Stimulated activated CD4-positive, alpha-beta T cell treated with anti-CD3 and anti-CD28 coated beads, Interleukin-12 subunit alpha, Interleukin-12 subunit beta, amount 100 ng/mL, for 4 hours (primary cell): ENCODE measurements at places on chromosomes 1 and 21.
A peak's percentile ranks its signal among the peaks of the same experiment; 100 is the strongest.

DNA sequence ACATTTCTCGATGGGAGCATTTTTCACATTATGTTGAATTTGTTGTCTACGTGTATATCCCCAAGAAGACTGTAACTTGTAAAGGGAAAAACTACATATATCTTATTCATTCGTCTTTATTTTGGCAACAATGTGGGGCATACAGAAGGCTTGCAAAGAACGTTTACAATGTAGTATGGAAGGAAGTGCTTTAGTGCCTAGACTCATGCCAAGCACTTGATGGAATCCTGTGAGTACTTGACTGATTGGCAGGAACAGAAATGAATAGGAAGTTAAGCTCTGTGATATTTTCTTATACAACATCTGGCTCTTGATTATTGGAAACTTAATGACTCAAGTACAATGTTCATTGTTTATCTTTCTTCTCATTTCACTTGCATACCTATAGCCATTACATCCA is 284.4 kb downstream of the LRRC7 start:
- DNase-seq, result no peak

- no peak for DNase-seq
Observed at GRCh38 chr1:29417147-29417858, 181.0 kb downstream of the PTPRU start.

GRCh38 chr1:52296345-52296744 is 69.7 kb downstream of the CC2D1B start:
- no peak for DNase-seq

- DNase-seq, result no peak
Observed at GRCh38 chr1:162676087-162676486, 43.8 kb downstream of the DDR2 start.

DNA sequence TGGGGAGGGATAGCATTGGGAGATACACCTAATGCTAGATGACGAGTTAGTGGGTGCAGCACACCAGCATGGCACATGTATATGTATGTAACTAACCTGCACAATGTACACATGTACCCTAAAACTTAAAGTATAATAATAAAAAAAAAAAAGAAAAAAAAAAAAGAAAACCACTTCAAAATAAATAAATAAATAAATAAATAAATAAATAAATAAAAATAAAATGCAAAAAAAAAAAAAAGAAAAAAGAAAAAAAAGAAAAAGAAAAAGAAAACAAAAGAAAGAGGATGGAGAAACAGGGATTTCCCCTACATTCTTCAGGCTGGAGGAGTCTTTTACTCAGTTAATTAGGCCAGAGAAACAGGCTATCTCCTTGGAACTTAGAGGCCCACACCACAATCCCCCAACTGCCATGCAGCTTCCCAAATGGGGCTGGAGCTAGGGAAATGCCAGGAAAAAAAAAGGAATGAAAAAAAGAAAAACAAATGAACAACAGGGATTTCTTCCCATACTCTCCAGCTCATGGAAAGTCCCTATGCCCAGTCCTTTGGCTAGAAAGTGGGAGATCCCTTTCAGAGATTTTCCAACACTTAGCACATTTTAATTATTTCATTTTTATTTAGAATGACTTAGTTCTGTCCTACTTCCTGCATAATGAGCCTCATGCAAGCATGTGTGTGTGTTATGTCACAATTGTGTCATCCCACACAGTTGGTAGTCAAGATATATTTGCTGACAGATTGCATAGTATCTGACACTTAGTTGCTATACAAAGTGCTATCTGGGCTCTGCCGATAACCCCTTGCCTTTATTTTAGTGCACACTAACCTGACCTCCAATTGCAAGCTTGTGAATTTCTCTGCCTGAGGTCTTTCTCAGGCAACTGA is 486.4 kb downstream of the PLPP3 start:
- no peak for DNase-seq

- DNase-seq, result no peak
Observed at GRCh38 chr1:36446271-36446670, 4.0 kb downstream of the OSCP1 start.

GRCh38 chr1:46652321-46653100 is 15.7 kb downstream of the ATPAF1 start:
- DNase-seq, result no peak

DNA sequence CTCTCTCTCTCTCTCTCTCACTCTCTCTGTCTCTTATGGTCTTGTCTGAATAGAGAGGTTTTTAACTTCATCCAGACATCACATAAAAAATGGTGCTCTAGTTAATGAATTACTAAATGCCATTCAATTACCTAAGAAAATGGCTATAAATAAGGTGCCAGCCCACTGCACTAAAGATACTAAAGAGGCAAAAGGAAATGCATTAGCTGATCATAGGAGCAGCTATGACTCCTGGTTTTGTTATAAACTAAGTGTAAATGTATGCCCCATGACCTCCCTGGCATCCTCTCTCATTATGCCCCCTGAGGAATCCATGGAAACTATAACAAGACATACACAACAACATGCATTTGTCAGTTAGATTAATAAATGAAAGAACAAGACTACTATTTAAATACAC is 57.5 kb upstream of the PDC start:
- no peak for DNase-seq

GRCh38 chr1:112714313-112715263 is 544 bp downstream of the PPM1J start:
- DNase-seq, result no peak

DNA sequence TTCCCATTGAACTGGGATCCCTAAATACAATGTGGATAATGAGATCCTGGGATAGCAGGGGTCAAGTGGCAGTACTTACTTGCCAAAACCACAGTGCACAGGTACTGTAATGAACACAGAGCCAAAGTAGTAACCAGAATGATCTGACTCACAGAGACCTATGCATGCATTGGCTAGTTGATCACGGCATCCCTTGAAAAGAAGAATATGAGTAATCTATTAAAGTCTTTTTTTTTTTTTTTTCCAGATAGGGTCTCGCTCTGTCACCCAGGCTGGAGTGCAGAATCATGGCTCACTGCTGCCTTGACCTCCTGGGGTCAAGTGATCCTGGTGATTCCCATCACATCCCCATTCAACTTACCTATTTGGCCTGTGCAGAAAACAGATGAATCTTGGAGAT is 29.4 kb upstream of the EIF4G3 start:
- DNase-seq, result no peak

GRCh38 chr1:222627232-222627631 is 9.3 kb downstream of the MIA3 start:
- no peak for DNase-seq

DNA sequence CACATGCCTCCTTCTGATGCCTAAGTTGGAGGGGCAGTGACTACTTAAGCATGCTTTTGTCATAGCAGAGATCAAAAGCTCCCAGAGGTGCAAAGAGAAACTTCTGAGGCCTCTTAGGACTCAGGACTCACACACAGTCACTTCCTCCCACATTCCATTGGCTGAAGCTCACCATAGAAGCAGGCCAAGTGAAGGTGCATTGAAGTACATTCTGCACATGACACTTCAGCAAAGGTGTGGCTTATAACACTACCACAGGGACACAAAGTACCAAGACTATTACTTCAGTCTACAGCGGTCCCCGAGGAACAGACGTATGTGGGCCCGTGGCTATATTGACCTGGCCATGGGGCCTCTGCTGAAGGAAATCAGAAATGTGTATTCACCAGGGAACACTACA is 2.5 kb upstream of the POGK start:
- DNase-seq, result no peak

DNA sequence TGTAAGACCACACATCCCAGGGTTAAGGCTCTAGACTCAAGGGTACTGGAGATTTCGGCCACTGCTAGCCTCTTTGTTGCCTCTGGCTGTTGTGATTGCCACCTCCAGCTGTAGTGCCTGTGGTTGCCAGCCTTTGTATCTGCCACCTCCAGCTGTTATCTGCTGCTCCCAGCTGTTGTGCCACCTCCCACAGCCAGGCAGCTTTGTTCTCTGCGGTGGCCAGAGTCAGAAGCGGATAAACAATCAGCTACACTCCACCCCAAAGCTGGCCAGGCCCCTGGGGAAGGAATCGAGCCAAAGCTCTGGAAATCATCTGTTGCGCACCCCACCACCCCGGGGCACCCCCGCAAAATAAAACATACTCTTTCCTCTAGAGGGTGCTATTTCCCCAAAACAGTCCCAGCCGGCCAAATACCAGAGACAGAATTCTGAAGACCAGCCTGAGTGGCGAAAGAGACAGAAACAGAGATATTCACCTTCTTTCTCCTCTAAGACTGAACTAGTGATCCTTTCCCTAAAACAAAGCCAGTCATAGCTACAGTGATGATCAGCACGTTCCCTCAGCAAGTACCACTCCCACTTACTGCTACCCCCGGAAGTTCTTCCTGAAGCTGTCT is 14.8 kb upstream of the PIGM start:
- no peak for DNase-seq

DNA sequence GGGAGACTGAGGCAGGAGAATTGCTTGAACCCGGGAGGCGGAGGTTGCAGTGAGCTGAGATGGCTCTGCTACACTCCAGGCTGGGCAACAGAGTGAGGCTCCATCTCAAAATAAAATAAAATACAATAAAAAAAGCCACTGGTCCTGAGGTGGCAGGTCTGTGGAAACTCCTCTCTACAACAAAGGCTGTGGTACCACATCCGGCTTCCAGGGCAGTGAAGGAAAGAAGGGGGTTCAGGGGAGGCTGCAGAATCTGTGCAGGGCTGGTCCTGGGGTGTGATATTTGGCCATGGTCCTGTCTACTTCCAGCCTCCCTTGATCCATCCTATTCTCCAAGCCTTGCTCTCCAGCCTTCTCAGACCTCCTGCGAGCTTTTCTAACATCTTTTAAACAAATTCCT is 731 bp upstream of the ZNF683 start:
- no peak for DNase-seq

- DNase-seq, result no peak
Observed at GRCh38 chr21:21851657-21852056, 853.4 kb downstream of the NCAM2 start.

DNA sequence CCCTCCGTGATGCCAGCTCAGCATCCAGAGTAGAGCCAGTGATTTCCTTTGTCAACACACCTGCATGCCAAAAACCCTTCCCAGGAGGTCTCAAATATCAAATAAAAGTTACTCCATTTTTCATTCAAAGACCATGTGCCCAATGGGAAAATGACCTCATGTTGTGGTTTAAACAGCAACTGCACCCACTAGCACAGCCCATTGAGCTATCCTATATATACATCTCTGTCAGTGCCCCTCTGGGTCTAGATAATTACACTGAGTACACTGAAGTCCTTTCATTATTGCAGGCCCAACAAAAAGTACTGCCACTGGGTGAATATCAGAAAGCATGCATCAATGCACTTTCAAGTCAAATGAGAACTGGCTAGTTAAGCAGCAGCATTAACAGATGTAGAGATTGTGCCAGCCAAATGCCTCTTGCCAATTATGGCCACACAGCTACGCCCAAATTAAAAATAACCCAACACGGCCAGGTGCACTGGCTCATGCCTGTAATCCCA is 117.7 kb downstream of the SLC45A1 start:
- no peak for DNase-seq

DNA sequence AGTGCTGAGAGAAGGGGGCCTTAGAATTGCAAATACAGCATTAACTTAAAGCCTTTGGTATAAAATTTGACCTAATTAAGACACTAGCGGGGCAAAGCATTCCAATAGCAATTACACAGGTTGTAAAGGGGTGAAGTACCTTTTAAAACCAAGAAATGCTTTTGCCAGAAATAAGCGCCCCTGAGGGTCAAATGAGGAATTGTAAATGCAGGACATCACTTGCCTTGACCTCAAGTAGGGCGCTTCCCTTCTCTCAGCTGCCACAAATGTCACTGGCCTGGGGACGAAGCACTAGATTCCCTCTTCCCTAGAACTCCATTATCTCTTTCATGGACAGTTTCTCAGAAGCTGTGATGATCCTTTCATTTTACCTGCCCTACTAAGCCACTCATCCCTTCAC is 48.3 kb downstream of the SEC16B start:
- no peak for DNase-seq

GRCh38 chr1:168466092-168466713 is 77.6 kb downstream of the XCL2 start:
- DNase-seq, result peak; percentile 17

DNA sequence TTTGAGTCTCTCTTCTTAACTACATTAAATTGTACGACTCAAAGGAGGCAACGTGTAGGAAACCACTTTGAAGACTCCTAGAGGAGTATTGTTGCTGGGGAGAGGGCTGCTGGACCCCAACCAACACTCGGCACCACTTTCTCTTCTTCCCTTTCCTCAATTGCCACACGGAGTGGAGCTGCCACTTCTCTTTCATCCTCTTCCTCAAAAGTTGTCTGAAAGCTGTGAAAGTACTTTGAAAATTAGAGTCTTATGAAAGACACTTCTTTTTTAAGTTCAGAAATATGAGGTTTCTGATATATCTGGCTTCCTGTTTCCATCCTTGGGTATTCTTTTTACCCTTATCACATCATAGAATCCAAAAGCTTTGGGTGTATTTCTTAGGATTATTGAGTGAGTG is 59.5 kb downstream of the MRPS6 start:
- DNase-seq, result no peak

DNA sequence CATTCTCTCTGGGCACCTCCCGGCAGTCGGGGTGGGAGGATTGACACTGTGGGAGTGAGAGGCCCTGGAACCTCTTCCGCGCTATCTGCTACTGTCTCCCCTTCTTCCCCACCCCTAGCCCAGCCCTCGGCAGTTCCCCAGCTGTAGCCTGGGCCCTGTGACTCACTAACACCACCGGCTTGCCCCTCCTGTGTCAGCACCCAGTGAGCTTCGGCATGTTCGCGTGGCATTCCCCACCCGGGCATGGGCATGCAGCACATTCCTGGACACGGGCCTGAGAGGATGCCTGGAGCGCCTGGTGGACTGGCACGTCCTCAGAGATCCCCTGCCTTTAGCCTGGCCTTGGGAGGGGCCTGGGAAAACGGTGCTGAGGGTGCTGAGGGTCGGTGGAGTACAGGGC is 1.3 kb downstream of the CDK18 start:
- no peak for DNase-seq

DNA sequence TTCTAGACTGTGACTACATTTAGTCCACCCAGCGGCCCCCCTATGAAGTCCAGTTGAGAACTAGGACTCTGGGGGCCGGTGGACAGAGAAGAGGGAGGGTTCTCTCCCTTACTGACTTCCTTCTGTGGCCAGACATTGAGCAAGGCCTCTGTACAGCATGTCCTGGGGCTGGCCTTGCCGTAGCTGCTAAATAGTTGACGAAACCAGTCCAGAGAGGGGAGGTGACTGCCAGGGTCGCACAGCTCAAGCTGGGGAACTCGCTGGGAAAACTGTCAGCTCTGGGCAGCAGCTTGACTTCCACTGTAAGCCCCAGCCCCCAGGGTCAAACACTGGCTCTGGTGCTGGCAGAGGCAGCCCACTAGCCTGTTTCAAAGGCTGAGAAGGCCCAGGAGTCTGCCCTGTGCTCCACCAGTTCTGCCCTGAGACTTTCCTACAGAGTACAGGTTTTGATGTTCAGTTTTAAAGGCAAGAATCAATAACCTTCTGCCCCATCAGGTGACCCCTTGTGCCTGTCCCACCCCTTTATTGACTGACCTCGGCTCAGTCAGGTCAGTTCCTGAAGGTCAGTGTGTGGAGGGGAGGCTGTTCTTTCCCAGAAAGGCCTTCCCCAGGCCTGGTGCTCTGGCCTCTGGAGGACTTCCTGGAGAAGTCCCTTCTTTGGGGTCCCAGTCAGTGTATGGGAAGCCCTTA is 14.1 kb downstream of the PCSK9 start:
- no peak for DNase-seq
